ENCODE measurements at places on chromosomes 5 and 9.
A peak's percentile ranks its signal among the peaks of the same experiment; 100 is the strongest.

DNA sequence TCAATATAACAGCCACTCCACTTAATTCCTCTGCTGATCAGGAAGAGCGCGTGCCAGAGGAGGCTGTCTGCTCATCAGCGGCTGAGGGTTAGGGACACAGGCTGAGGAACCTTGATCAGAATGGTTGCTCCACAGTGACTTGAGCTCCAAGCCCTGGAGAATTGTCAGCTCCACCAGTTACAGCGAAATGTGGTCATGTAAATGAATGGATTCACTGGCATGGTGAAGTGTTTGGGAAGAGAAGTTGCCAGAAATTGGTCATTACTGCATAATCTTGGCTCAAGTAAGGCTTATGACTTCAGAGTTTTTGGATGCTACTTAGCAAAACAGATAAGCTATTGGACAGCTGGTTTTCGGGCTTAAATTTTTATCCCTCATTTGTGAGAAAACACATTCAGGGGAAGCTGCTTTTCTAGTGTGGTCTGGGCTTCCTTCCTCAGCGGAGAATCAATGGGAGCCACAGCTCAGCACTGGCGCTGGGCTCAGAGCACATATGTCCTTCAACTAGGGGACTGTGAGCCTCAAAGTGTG lies 65.0 kb downstream of the PRRT1B start:
- no peak for DNase-seq

DNA sequence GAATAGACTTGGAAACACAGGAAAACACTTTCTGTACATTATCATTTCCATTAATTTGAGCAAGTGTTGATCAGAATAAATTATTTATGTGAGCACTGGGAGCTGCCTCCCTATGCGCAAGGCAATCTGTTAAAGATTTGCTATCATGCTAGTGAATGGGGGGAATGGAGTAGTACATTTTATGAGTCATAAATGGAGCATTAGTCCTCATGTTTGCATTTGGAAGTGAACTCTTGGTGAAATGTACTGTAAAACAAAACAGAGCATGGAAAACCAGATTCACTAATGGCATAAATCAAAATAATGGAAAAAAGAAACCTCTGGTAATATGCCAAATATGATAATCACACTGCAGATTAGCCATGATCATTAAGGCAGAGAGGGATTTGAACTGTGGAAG lies 40.5 kb upstream of the TMC1 start:
- peak; percentile 26 for DNase-seq

GRCh38 chr5:140549237-140550144 lies 2.0 kb downstream of the EIF4EBP3 start:
- DNase-seq = peak; percentile 18

DNA sequence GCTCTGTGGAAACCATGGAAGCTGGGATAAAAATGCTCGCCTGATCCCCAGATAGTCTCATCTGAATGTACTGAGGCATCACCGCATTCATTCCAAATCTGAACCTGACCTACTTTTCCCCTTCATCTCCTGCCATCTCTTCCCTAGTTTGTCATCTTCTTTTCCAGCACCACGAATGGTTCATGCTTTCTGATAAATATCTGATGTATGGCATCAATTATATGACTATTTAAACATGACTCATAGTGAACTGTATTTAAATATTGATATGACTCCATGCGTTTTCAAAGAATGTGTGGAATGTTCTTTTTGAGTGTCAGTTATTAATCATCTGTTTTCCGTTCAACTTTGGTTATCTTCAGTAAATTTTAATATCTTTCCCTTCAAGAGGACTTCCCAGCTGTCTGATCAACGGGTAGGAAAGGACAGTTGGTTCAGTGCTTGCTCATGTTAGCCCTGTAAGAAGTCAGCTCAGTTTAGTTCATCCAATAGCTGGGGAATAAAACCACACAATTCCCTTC lies 21.1 kb downstream of the BASP1 start:
- peak; percentile 45 for DNase-seq

- DNase-seq = no peak
These were observed 167.8 kb downstream of the COL23A1 start for GRCh38 chr5:178422400-178422775.

DNA sequence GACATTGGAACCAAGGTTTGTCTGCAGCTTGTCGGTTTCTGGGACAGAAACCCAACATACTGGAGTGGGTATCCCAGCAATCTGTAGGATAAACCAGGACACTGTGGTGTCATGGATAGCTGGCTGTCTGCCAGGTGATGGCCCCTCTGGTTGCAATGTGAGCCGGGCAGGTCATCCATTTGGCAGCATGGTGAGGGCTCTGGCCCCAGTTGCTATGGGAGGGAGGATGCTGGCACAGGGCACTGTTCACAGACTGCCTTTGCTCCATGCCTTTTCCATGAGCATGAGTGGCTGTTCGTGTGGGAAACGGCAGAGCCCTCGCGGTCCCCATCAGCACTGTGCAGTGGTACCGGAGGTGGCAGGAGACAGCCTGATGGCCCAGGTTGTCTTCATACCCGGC lies 6.4 kb downstream of the S1PR3 start:
- DNase-seq = no peak

DNA sequence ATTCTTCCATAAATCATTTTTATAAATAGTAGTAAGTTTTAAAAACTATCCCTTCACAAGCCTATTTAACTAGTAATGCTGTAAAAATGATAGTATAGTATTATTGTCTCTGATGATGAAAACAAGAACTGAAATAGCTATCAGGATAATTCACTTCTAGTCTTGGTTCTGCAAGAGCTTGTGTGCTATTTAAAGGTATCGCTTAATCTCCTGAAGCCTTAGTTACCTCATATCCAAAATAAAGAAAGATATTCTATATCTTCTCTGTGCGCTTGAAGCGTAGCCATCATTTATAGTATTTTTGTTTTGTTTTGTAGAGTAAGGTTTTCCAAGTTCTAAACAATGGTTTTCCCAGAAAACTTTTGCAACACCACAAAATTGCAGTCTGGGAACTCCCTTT lies 180.1 kb downstream of the TMC1 start:
- DNase-seq = no peak

DNA sequence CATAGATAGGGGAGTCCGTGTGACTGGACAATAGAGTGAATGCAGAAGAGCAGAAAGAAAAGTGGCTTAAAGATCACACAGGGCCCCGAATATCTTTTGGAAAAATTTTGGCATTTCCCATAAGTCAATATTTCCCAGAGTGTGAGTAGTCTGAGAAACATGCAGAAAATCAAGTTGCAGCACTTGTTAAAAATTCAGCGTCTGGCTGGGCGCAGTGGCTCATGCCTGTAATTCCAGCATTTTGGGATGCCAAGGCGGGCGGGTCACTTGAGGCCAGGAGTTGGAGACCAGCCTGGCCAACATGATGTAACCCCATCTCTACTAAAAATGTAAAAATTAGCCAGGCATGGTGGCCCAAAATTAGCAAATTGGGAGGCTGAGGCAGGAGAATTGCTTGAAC lies 227.0 kb downstream of the DRD1 start:
- DNase-seq = peak; percentile 83

- DNase-seq = peak; percentile 53
These were observed at the start of gene ZNF300 for GRCh38 chr5:150904479-150905311. Gene ZNF300, minus strand, starts transcription at chr5:150904980. Its CDS starts 1,825 bp downstream, at chr5:150903155.

- no peak for DNase-seq
These were observed 131.6 kb downstream of the CACNA1B start for GRCh38 chr9:138009016-138009802.

GRCh38 chr5:80215523-80215922 lies 40.3 kb downstream of the SERINC5 start:
- DNase-seq = no peak

DNA sequence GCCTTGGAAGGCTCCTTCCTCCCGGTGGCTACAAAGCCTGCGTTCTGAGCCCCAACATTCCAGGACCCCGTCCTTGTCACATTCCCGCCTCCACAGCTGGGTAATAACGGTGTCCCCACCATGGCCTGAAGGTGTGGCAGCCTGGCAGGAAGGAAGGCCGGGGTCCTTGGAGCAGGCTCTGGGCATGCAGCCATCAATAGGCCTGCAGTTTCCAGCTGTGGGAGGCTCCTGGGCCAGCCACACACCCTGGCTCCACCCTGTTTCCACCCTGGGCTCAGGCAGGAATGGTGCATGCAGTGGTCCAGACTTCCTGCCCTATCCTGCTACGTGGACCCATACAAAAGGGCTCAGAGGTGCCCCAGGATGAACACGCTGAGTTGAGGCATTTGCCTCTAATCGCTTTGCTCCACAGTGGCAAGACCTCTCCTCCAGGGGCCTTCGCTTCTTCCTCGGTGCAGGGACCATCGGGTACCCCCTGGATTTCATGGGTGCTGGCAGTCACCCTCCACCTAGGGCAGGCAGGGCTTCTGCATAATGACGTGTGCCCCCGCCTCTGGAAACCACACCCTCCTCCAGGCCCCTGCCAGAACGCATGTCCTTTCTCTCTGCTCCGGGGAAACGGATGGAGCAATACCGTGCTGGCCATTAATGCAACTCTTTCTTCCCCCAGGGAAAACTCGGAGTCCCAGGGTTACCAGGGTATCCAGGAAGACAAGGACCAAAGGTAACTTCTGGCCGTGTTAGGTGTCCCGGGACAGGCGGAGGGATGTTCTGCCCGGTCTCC lies 95.1 kb upstream of the FCN2 start:
- no peak for DNase-seq

GRCh38 chr9:130765137-130766020 lies 69.7 kb upstream of the ABL1 start:
- DNase-seq = no peak

DNA sequence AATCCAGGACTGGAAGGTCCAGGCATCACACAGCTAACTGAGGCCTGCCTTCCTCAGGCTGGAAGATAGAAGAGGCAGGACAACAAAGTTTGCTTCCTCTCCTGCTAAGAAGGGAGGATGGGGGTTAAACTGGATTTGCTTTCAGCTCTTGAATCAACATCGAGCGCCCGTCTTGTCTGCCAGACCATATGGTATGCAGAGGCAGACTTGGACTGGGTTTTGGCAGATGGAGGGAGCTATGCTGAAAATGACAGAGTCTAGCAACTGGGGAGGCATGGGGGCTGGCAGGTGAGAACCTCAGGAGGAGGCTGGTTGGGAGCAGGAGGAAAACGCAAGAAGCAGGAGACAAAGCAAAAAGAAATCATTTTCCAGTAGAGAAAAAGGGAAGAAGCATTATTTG lies 289.5 kb upstream of the IL12B start:
- no peak for DNase-seq
